ENCODE measurements at places on chromosomes 2 and 18. TPM values are rescaled to one million over a fixed set of nuclear protein-coding genes. Genes with fewer than 3 reads are reported as not detected.

The SLC66A3 gene
- total RNA-seq = 27.8 TPM

The CDH19 gene
- 0.38 TPM for total RNA-seq

The MERTK gene
- total RNA-seq = 1.8 TPM

The ZNF407 gene
- 6.4 TPM for total RNA-seq

The WDR33 gene
- 27.8 TPM for total RNA-seq

The CIB4 gene
- total RNA-seq = not detected

The RTP5 gene
- total RNA-seq = not detected

The RNMT gene
- 14.2 TPM for total RNA-seq

The PLGLB1 gene
- total RNA-seq = 0.57 TPM

The BAZ2B gene
- 94.6 TPM for total RNA-seq

The ICOS gene
- 0.76 TPM for total RNA-seq

The GCKR gene
- total RNA-seq = 0.21 TPM

- DNase-seq = no peak
Observed at GRCh38 chr2:152445791-152446201, 110.8 kb downstream of the FMNL2 start.

- DNase-seq = no peak
Observed at GRCh38 chr2:142803158-142803557, 74.3 kb upstream of the KYNU start.

DNA sequence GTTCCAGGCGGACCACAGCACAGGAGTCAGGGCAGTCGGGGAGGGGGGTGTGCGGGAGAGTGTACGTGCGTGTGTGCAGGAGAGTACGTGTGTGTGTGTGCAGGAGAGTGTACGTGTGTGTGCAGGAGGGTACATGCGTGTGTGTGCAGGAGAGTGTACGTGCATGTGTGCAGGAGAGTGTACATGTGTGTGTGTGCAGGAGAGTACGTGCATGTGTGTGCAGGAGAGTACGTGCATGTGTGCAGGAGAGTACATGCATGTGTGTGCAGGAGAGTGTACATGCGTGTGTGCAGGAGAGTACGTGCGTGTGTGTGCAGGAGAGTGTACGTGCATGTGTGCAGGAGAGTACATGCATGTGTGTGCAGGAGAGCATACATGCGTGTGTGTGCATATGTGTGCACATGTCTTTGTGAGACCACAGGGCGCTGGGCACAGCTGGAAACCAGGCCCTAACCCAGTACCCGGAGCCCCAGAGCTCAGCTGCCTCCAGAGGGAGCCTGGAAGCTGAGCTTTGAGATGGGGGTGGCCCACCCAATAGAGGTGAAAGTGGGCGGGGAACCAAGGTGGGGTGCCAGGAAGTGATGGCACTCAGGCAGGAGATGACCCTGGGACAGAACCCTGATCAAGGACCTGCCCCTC lies 13.9 kb upstream of the KLHL30 start:
- DNase-seq = no peak

GRCh38 chr2:135230150-135230549 lies 178.1 kb downstream of the RAB3GAP1 start:
- no peak for DNase-seq

DNA sequence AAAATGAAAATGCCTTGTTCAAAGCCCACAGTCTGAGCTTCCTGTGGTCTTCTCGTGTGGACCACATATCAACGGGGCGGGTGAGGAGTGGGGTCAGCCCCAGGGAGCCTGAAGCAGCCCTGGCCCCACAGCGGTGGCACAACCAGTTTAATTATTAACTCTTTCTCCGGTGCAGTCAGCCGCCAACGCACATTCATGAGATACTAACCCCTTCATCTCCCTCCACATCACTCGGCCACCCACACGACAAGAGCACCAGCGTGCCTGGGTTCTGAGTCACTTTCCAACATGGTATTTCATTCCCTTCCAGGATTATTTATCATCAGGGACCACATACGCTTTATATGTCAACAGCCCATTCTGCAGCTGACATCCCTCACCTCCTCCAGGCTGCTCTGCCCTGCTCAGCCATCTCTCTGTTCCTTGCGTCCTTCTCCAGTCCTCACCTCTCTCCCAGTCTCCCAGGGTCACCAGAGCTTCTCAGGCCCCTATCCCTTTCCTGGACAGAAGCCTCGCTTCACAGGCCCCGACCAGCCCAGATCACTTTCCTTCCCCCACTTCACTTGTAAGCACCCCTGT lies 48.0 kb upstream of the ID2 start:
- no peak for DNase-seq

- no peak for DNase-seq
Observed at GRCh38 chr18:44817831-44818473, 137.3 kb downstream of the SETBP1 start.

GRCh38 chr2:120598416-120598815 lies 137.3 kb upstream of the GLI2 start:
- DNase-seq = no peak

DNA sequence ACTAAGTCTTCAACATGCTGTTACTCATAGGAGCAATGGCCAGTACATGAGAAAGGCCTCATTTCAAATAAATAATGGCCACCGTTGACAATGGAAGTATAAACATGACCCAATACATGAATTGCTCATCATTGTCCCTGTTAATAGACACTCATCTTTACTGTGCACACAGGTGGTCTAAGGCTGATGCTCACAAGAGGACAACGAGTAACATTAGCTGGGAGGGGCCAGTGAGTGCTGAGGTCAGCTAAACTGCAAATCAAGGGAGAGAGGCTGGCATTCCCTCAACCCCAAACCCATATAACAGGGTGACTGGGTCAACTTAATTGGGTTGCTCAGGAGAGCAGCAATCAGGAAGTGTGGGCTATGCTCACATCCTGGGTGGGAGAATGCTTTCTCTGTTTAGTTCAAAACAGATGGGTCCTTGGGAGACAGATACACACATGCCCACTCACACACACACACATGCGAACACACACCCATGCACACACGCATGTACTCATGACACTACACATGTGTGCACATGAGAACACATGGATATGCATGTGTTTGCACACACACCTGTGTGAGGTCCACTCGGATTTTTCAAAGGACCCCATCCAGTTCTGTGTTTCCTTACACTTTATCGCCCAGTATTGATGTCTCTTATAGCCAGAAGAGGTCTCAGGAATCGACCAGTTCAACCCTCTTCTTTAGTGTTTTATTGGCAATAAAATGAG lies 172.0 kb downstream of the INHBB start:
- no peak for DNase-seq

- DNase-seq = no peak
Observed at GRCh38 chr2:99425022-99425421, 64.8 kb downstream of the REV1 start.

- DNase-seq = no peak
Observed at GRCh38 chr2:216017365-216017764, 4.0 kb upstream of the MREG start.

DNA sequence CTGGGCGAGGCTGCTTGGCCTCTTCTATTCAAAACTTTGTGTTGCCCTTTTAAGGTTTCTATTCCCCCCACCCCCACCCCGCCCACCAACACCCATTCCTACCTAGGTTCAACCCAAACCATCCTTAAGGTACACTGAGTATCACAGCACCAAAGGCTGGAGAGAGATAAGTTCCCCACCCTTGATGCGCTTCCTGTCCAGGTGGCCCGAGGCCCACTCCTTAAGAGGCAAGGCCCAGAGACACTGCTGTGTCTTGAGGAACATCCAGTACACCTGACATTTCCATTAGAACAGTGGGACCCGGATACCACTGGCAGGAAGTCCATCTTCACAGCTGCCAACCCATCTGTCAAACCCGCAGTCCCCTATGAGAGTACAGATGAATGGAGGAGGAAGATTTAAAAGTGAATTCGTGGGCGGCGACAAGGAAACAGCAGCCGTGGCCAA lies 277 bp upstream of the INPP1 start:
- DNase-seq = peak; percentile 6

DNA sequence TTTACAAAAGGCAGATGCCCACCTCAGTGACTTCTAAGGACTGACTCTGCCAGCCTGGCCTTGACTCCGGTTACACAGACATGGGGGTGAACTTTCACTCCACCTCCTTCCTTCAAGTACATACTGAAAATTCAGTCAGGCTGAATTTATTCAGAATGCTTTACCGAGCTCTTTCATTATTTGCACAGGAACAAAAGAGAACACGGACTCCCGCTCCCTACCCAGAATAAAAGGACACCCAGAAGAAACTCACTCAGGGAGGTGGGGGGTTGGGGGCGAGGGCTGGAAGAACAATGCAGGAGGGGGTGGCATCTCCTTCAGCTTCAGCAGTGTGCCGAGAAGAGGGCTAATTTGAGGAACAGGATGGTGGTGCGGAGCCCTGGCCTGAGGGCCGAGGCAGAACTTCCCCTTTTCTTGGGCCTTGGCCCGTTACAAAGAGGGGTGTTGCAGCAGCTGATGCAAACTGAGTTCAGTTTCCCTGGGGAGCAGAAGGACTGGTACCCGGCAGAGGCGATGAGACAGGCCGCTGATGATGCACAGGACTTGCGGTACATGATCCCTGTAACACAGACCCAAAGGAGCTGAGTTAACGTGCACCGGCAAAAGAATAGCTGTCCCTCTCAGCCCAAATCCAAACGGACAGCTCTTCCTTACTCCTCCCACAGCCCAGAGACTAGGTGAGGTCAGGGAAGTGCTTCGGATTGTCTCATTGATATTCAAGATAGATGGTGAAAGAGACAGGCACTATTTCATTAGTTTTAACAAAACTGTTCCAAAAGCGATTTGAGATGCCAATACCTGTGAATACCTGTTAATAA lies 24.1 kb downstream of the LYPD1 start:
- DNase-seq = no peak

GRCh38 chr2:102046135-102046986 lies 54.6 kb downstream of the IL1R2 start:
- DNase-seq = no peak

- no peak for DNase-seq
Observed at GRCh38 chr18:13192970-13193369, 25.6 kb upstream of the LDLRAD4 start.

DNA sequence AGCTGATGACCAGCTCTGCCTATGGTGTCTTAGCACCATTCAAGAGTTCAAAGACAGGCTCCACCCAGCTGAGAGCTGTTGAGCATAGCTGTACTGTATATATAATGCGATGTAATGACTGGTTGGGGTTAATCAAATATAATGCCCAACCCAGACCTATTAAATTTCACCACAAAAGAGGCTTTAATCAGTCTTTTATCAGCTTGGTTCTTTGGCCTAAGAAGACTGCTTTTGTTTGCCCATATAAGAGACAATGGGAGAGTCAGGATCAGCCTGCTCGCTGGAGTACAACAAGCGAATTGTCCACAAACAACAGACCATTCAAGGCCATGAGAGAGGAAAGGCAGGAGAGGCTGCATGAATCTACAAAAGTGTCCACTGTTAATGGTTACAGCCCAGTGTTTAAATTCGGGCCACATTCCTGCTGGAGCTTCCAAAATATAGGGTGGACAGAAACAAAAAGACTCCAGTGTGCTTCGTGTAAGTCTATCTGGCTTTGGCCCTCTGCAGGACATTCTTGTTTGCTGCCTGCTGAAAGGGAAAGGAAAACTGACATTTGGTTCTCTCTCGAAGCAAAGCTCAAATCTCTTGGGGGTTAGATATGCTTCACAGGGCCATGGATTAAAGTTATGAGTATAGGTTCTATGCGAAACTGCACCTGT lies 299.0 kb upstream of the FBXO11 start:
- DNase-seq = no peak

- DNase-seq = no peak
Observed at GRCh38 chr2:232983669-232984140, 29.4 kb downstream of the NGEF start.

- no peak for DNase-seq
Observed at GRCh38 chr2:128502638-128503246, 184.1 kb upstream of the HS6ST1 start.

DNA sequence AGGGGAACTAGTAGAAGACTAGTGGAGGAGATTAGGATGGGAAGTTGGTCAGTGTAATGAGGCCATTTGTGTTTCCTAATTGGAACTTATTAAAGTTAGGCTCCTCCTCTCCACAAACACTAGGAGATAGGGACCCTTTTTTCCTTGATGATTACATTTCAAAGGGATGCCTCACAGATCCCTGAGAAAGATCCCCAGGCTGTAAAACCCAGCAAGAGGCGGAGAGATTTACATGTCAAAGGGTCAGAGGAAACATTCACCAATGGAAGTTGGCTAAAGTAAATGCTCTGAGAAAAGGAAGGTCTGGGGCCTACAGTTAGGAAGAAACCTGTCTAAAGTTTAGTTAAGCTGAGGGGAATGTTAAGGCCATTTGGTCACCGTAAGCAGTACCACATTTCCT lies 1.4 kb upstream of the CCDC85A start:
- DNase-seq = no peak

GRCh38 chr18:499776-500631 lies 497 bp downstream of the COLEC12 start:
- DNase-seq = no peak

- no peak for DNase-seq
Observed at GRCh38 chr2:102072741-102073140, 69.8 kb upstream of the IL1R1 start.

DNA sequence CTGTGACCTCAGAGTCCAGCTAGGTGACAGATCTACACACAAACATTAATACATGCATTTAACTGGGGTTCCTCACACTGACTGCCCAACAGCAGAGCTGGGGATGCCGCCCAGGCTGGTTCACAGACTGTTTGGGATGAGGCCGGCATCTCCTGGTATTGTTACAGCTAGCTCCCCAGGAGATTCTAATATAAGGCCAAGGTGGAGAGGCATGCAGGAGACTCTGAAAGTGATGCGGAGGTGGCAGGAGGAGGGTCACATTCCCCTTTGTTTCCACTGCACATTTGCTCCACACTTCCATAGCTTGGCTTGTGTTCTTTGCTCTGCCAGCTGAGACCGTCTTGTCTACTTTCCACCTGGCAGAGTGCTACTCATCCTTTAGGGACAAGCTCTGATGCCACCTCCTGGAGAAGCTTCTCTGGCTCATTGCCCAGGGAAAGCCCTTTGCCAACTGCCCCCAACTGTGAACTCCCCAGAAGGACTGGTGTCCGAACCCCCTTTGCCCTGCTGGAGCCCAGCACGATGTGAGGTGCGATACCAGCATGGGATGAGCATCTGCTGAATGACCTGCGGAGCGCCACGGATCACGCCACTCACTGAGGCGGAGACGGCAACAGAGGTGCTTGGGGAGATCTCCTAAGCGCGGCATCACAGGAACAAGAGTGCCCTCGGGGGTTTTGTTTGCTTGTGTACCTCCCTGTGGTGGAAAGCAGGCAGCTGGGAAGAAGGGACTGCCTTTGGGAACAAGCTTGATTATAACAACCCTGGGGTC lies 88.8 kb downstream of the UXS1 start:
- DNase-seq = no peak

All from esophagus squamous epithelium (tissue), 5 donors.